ENCODE measurements at places on chromosomes 1 and 21.

- H3K36me3 ChIP-seq: peaks cover 6% of the 10 kb centered on the region
- no peak overlapping the region for H3K4me3 ChIP-seq
- H3K27ac ChIP-seq: no peak overlapping the region
- DNase-seq: no peak
- H3K27me3 ChIP-seq: peaks cover 1% of the 10 kb centered on the region
- peaks cover 12% of the 10 kb centered on the region for H3K4me1 ChIP-seq
Observed at GRCh38 chr21:42835211-42835610, 44.1 kb downstream of the WDR4 start.

- no peak overlapping the region for H3K27ac ChIP-seq
- H3K36me3 ChIP-seq: no peaks in the 10 kb centered on the region
- no peak for DNase-seq
- no peaks in the 10 kb centered on the region for H3K27me3 ChIP-seq
- H3K4me1 ChIP-seq: no peaks in the 10 kb centered on the region
Observed at GRCh38 chr1:83827741-83828140, 171.2 kb downstream of the TTLL7 start.

DNA sequence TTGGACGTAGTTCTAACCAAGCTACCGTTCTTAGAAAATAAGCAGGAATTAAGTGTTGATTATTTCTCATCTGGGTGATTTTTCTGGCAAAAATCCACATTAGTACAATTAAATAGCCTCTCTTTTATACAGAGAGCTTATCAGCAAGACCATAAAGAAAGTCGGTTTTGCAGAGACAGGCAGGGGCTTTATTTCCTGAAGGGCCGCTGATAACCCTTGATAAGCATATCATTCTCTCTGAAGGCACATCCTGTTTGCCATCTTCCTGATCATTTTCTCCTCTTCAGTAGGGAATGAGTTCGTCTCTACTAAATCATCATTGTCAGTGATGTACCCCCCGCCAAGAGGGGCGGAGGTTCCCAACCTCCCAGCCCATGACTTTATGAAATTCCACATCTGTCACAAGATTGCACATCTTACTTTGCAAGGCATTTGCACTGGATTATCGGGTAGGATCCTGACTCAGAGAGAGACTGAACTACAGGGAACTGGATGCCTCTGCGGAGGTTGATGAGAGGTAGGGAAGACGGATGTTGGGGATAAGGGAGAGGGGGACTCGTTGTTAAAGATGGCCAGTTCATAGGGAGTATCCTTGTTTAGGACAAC is 115.7 kb downstream of the KCNJ6 start:
- no peak overlapping the region for H3K27ac ChIP-seq
- no peak for DNase-seq
- H3K4me3 ChIP-seq: no peak overlapping the region
- no peaks in the 10 kb centered on the region for H3K36me3 ChIP-seq

GRCh38 chr21:34129901-34130715 is 56.7 kb downstream of the MRPS6 start:
- no peaks in the 10 kb centered on the region for H3K27me3 ChIP-seq
- peaks cover 58% of the 10 kb centered on the region for H3K36me3 ChIP-seq
- no peak overlapping the region for H3K27ac ChIP-seq
- no peaks in the 10 kb centered on the region for H3K4me1 ChIP-seq
- no peak overlapping the region for H3K4me3 ChIP-seq

GRCh38 chr1:180515364-180515763 is 13.0 kb upstream of the ACBD6 start:
- DNase-seq: no peak
- H3K4me1 ChIP-seq: no peaks in the 10 kb centered on the region
- H3K4me3 ChIP-seq: no peak overlapping the region
- no peak overlapping the region for H3K27ac ChIP-seq
- no peaks in the 10 kb centered on the region for H3K27me3 ChIP-seq

GRCh38 chr1:70017770-70018169 is 187.6 kb downstream of the LRRC40 start:
- no peaks in the 10 kb centered on the region for H3K36me3 ChIP-seq
- H3K4me1 ChIP-seq: no peaks in the 10 kb centered on the region
- H3K27ac ChIP-seq: no peak overlapping the region
- no peak for DNase-seq

DNA sequence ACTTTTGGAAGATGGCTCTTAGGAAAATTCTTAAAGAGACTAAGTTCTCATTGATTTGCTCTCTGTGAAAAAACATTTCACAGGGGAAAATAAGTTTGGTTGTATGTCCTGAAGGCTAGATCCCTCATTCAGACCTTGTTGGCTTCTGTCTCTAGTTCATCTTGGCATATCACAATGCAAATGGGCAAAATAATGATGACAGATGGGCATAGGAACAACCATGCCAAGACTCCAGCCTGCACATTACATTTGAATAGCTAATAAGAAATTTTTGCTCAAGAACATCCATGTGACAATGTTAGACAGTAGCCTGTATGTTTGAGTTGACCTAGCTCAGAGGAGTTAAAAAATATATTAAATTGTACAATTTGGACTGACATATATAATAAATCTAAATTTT is 292.9 kb downstream of the PLA2G4A start:
- no peak overlapping the region for H3K27ac ChIP-seq
- no peak for DNase-seq
- no peaks in the 10 kb centered on the region for H3K27me3 ChIP-seq
- H3K4me3 ChIP-seq: no peak overlapping the region
- H3K36me3 ChIP-seq: no peaks in the 10 kb centered on the region
- no peaks in the 10 kb centered on the region for H3K4me1 ChIP-seq

- H3K27me3 ChIP-seq: no peaks in the 10 kb centered on the region
- H3K36me3 ChIP-seq: no peaks in the 10 kb centered on the region
- no peaks in the 10 kb centered on the region for H3K4me1 ChIP-seq
- no peak overlapping the region for H3K4me3 ChIP-seq
- peak; percentile 36 for DNase-seq
- no peak overlapping the region for H3K27ac ChIP-seq
Observed at GRCh38 chr1:104706631-104707147, 957.0 kb downstream of the AMY1C start.

GRCh38 chr21:29193072-29193471 is 62.6 kb downstream of the MAP3K7CL start:
- no peaks in the 10 kb centered on the region for H3K36me3 ChIP-seq
- H3K27me3 ChIP-seq: no peaks in the 10 kb centered on the region
- no peak for DNase-seq
- H3K4me3 ChIP-seq: no peak overlapping the region
- no peak overlapping the region for H3K27ac ChIP-seq

GRCh38 chr1:15934211-15935055 is 41.5 kb downstream of the ZBTB17 start:
- peaks cover 94% of the 10 kb centered on the region for H3K36me3 ChIP-seq
- no peak overlapping the region for H3K4me3 ChIP-seq
- no peak for DNase-seq
- no peaks in the 10 kb centered on the region for H3K27me3 ChIP-seq
- H3K4me1 ChIP-seq: no peaks in the 10 kb centered on the region
- no peak overlapping the region for H3K27ac ChIP-seq

GRCh38 chr1:38173848-38174247 is 127.3 kb upstream of the POU3F1 start:
- no peaks in the 10 kb centered on the region for H3K27me3 ChIP-seq
- H3K4me3 ChIP-seq: no peak overlapping the region
- peak; percentile 40 for DNase-seq
- H3K4me1 ChIP-seq: peaks cover 8% of the 10 kb centered on the region

DNA sequence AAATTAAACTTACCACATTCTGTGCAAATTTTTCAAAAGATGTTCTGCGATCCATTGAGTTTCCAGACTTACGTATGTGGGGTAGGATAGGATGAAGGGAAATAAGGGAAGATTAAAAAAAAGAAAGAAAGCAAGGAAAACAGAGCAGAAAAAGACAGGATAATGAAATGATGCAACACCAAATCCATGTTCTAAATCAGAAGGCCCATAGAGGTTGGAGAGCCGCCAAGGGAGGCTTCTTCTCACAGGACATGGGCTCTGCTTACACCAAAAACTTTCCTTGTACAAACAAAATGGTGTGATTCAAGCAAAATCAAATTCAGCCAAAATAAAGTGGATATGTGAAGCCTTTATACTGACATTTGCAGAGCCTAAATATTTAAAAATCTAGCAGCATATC is 189.5 kb upstream of the GREM2 start:
- no peaks in the 10 kb centered on the region for H3K36me3 ChIP-seq
- no peak overlapping the region for H3K4me3 ChIP-seq
- no peaks in the 10 kb centered on the region for H3K4me1 ChIP-seq
- no peaks in the 10 kb centered on the region for H3K27me3 ChIP-seq
- DNase-seq: no peak
- H3K27ac ChIP-seq: no peak overlapping the region

DNA sequence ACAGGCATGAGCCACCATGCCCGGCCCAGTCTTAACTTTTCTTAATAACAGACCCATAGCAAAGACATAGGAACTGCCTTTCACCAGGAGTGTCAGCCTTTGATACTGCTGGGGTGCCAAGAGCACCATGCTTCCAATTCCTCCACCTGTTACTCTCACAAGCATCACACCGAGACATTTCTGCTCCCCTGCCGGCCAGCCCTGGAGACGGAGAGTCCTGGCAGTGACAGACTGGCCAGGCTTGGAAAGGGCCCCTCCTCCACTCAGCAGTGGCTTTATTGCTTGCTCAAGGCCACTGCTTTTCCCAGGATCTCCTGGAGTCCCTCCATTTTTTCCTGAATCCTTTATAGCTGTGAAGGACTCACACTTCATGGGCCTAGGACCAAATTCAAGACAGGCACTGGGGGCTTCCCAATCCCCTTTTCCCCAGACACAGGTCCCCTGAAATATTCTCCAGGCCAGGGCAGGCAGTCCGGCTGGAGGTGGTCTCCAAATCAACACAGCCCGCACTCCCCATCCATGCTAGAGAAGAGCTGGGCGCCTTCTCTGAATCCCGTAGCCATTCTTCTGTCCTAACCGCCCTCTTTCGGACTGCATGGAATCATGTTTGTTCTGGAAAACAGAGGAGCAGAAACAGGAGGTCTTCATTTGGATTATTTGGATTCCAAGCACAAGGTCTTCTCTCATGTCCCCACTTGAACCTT is 25.5 kb upstream of the PTPRF start:
- no peak overlapping the region for H3K4me3 ChIP-seq
- DNase-seq: no peak

DNA sequence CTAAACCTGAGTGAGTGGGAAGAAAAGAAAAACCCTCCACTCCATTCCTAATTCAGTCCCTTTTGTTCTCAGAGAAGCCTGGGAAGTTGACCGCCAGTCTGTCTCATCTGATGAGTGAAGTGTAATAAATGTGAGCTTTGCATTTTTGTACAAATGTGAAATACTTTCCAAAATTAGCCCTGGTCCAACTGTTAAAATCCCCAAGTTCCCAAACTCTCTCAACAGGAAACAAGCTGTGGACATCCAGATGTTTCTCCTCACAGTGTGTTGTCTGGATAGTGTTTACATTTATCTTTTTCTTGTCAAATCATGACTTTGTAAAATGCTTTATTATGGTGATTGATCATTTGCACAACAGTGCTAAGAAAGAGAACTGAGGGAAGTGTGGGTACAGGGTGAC is 145.1 kb downstream of the TM2D1 start:
- H3K36me3 ChIP-seq: no peaks in the 10 kb centered on the region
- no peak for DNase-seq
- H3K27me3 ChIP-seq: no peaks in the 10 kb centered on the region

- DNase-seq: no peak
- H3K4me1 ChIP-seq: no peaks in the 10 kb centered on the region
- H3K36me3 ChIP-seq: no peaks in the 10 kb centered on the region
- H3K27ac ChIP-seq: no peak overlapping the region
Observed at GRCh38 chr21:35072960-35073359, 23.9 kb upstream of the RUNX1 start.

GRCh38 chr1:75152092-75152491 is 17.9 kb downstream of the LHX8 start:
- no peaks in the 10 kb centered on the region for H3K36me3 ChIP-seq
- H3K4me1 ChIP-seq: no peaks in the 10 kb centered on the region
- no peaks in the 10 kb centered on the region for H3K27me3 ChIP-seq
- H3K27ac ChIP-seq: no peak overlapping the region
- no peak for DNase-seq

- DNase-seq: no peak
- H3K36me3 ChIP-seq: no peaks in the 10 kb centered on the region
- H3K27me3 ChIP-seq: no peaks in the 10 kb centered on the region
- no peak overlapping the region for H3K4me3 ChIP-seq
Observed at GRCh38 chr1:44044071-44044801, 13.0 kb upstream of the SLC6A9 start.

GRCh38 chr1:114695430-114696058 is at the start of gene AMPD1:
TSS of gene AMPD1 (minus strand) at chr1:114695546. CDS start at chr1:114695471, 75 bp downstream.
- H3K27ac ChIP-seq: no peak within 1 kb of the TSS
- no peak within 1 kb of the TSS for H3K4me3 ChIP-seq
- H3K36me3 ChIP-seq: no peaks in the 10 kb centered on the region
- no peak for DNase-seq
- H3K27me3 ChIP-seq: no peaks in the 10 kb centered on the region

- H3K4me3 ChIP-seq: peak overlapping the region; percentile 65
- H3K27me3 ChIP-seq: no peaks in the 10 kb centered on the region
- no peak for DNase-seq
- no peaks in the 10 kb centered on the region for H3K4me1 ChIP-seq
- no peak overlapping the region for H3K27ac ChIP-seq
Observed at GRCh38 chr1:20589331-20590278, 708 bp downstream of the CDA start.

DNA sequence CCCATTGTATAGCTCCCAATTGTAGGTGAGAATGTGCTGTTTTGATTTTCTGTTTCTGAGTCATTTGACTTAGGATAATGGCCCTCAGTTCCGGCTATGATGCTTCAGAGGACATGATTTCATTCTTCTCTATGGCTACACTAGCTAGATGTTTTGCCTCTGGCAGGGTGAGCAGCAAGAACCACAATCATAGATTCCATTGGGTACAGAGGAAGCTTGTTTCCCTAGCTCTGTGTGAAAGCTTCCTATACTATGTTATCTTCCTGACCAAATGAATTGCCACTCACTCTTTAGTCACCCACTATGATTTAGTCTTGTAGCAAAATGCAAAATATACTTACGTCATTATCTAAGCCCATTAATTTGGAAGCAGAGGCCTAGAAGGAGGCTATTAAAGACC is 616.3 kb downstream of the PLA2G4A start:
- H3K27ac ChIP-seq: no peak overlapping the region
- H3K36me3 ChIP-seq: no peaks in the 10 kb centered on the region
- no peak overlapping the region for H3K4me3 ChIP-seq
- H3K27me3 ChIP-seq: no peaks in the 10 kb centered on the region
- H3K4me1 ChIP-seq: no peaks in the 10 kb centered on the region
- DNase-seq: no peak

DNA sequence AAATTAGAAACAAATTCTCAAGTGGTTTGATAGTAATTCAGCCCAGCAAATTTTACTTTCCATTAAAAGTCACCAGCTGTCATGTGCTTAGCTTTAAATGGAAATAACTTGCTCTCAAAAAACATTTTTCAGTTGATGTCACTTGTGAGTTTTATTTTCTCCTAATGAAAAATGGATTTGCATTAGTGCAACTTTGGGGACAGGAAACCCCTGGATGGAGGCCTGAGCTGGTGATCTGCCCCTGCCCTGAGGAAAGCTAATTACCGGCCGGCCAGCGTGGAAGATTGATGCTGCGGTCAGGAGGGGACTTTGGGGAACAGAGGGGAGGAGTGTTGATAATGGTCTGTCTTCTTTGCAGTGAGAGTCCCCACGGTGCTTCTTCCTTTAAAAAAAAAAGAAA is 66.8 kb upstream of the ANGPTL1 start:
- H3K4me3 ChIP-seq: no peak overlapping the region
- H3K36me3 ChIP-seq: no peaks in the 10 kb centered on the region
- H3K27me3 ChIP-seq: no peaks in the 10 kb centered on the region
- H3K4me1 ChIP-seq: peaks cover 17% of the 10 kb centered on the region
- H3K27ac ChIP-seq: no peak overlapping the region
